Activated CD8-positive, alpha-beta memory T cell treated with anti-CD3 and anti-CD28 coated beads for 1 hour (primary cell): ENCODE measurements at places on chromosomes 5 and 9.

GRCh38 chr5:20105915-20106314 is 117.9 kb upstream of the CDH18 start:
- DNase-seq, result no peak

- DNase-seq, result no peak
These were observed 236.7 kb downstream of the CDH18 start for GRCh38 chr5:19751326-19751725.

DNA sequence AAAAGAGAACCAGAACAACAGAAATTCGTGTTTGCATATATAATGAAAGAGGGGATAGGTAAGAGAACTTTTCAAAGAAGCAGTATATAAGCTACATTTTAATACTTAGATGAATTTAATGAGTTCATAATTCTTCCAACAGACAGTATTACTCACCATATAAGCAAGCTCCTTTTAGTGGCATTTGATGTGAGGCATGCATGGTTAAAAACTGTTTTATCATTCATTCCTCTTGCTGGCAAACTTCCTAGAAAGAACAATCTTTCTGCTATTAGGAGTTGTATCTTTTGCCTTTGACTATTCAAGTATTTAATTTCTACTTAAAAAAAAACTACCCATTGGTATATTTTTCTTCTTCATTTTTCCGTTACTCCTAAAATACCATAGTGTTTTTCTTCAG is 65.7 kb upstream of the EIF4EBP3 start:
- DNase-seq, result no peak

DNA sequence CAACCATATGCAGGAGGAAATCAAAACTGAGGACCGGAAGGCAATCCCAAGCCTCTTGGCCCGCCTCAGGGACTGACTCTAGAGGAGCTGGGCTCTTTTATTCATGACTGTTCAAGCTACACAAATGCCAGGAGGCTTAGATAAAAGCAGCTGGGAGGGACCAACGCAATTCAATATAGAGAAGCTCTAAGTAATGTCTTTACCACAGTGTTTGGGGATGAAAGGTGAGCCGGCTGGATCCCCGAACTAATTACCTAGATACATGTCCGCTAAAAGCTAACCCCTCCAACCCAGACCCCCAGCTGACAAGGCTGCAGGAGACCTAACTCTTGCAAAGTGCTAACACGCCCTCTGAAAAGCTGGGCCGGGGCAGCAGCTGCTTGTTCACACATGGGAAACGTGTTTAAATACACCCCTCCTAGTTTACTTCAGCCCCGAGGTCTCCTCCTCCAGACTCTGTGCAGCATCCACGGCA is 67.5 kb downstream of the TLE1 start:
- no peak for DNase-seq

GRCh38 chr5:20347334-20347733 is 359.3 kb upstream of the CDH18 start:
- DNase-seq, result no peak

- DNase-seq, result no peak
These were observed 195.0 kb downstream of the PDE4D start for GRCh38 chr5:59698207-59699178.

DNA sequence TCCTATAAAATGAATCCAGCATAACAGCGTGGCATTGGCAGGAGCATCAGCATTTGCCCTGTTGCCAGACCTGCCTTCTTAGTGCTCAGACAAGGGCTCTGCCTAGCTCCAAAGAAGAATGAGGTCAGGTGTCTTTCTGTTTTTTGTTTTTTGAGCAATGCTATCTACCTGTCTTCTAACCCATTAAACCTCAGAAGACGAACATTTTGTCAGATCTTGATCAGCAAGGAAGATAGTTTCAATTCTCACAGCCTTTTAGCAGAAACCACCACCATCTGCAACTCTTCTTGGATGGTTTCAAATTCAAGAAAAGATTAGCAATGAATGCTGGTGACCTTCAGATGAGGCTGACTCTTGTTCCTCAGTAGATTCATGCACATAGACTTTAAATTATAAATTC is 103.5 kb upstream of the IQGAP2 start:
- DNase-seq, result no peak

GRCh38 chr9:109212768-109213167 is 45.7 kb upstream of the FRRS1L start:
- DNase-seq, result no peak

DNA sequence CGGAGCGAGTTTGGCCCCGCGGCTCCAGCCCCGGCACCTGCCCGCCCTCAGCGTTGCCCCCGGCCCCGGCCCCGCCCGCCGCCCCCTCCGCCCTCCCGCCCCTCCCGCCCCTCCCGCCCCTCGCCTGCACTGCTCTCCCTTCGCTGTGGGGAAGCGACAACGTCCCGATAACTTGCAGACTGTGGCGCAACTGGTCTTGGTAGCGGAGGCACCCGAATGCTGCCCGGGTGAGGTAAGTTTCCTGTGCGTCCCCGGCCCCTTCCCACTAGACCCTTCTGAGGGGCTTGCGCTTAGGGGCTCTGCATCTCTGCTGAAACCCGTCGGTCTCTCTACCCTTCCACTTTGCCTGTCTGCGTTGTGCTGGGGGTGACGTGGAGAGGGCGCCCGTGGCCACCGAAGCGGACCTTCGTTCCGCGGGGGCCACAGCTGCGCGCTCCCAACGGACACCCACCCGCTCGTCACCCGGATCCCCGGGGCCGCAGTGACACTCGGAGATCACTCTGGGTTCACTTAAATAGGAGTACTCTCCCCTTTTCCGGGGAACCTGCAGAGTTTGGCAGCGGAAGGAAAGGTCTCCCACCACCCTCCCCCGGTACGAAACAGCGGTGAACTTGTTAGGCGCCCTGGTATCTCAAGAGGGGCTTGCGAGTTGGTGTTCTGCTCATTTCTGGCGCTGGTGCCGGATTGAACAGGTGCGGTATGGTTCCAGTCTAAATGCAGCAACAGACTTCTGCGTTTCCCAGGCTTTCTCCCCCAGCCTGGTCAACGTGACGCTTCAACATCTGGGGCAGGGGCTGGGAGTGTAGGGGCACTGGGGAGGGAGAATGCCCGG is 707 bp downstream of the PIP5K1B start:
- no peak for DNase-seq
